Activated T-cell treated with anti-CD3 and anti-CD28 coated beads, Interleukin-2, amount 50 U/mL, for 72 hours (primary cell): ENCODE measurements at places on chromosomes 5 and 9. TPM values are rescaled to one million over a fixed set of nuclear protein-coding genes. Genes with fewer than 3 reads are reported as not detected.

Gene MPDZ
- total RNA-seq = not detected

Gene GPR151
- total RNA-seq = not detected

Gene F12
- total RNA-seq = 6.7 TPM

Gene ZCCHC7
- total RNA-seq = 47.4 TPM

Gene COL5A1
- 0.49 TPM for total RNA-seq

Gene POU5F2
- 0.93 TPM for total RNA-seq

Gene FOXD4L4
- 0.14 TPM for total RNA-seq

Gene SH2D3C
- 59.5 TPM for total RNA-seq

Gene MLANA
- total RNA-seq = not detected

Gene FBN2
- total RNA-seq = 0.05 TPM

Gene NR2F1-AS1
- 0.41 TPM for total RNA-seq

Gene ALDH1A1
- not detected for total RNA-seq

DNA sequence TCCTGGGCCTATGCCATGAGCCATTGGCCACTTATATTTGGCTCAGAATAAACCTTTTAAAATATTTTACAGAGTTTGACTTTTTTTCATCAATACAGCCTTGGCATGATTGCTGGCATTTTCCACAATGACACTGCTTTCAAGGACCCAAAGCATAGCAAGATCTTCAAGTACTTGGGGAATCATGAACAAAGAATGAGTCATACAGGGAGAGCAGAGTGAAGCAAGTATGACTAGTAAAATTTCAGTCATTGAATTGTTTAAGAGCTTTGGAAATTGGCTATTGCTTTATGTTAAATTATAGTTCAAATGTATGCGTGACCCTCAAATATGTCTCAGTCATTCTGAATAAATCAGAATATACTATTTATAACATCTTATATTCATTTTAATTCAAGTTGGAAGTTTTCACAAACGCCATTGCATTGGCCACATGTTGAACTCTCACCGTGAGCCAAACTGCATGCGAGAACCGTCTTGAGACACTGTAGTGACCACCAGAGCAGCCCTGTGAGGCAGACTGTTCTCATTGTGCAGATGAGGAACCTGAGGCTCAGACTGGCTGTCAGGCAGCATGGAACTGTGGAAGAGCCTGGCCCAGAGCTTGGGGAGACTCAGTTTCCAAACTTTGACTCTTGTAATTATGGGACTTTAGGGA is 52.9 kb downstream of the GDNF start:
- DNase-seq = no peak

DNA sequence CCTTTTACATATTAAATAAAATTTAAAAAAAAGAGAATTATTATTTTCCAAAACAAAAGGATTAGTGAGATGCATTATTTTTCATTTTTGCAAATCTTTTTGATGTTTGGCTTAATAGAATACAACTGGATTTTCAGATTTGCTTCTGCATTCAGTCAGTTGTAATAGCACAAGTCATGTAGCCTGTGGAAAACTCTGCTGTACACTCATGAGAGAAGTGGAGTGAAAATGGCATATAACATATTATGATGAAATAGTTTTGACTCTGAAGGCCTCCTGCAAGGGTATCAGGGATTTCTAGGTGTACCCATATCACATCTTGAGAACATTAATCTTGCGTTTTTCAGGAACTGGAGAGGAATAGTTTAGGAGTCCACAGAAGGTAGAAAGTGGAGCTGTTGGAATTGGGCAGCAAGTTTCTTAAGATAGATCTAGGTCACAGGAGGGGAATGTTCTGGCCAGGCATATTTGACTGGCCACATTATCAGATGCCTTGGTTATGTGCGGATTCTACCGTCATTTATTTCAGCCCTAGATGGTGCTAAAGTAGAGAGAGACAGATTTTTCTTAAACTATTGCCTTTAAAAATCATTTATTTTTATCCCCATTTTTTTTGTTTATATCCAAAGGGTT is 16.4 kb downstream of the LNPEP start:
- DNase-seq = no peak

DNA sequence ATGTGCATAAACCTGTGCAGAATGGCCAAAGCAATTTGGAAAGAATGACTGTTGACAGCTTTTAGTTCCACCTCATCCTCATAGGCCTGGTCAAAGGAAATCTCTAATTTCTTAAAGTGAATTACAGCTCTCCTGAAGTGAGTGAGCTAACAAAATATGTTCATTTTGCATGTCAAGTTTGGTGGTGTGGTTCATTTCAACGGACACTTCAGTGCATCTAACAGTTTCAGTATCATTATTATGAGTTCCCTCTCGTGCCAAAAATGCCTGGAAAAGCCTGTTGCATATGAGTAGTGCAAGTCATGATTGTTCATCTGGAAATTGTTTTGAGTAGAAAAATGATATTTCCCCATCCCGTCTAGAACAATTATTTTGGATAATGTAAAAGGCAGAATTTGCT is 53.2 kb upstream of the HMHB1 start:
- DNase-seq = no peak

- no peak for DNase-seq
Measured at GRCh38 chr9:86753836-86754235, 193.5 kb downstream of the GAS1 start.

DNA sequence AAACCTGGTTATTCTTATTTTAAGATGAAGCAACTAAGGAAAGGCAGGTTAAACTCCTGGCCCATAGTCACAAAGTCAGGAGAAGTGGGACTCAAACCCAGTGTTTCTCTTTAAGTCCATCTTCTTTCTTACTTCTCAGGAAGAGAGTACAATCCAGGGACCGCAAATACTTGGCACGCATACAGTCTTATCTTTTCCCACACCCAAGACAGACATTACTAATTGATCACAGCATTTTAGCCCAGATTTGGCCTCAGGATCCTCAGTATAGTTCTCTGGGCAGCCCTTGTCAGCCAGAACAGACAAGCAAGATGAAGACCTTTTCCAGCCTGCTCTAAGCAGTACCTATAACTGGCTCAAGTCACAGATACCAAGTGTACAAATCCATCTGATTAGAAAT is 125.5 kb upstream of the RAI14 start:
- no peak for DNase-seq

GRCh38 chr9:121721058-121721350 is 69.6 kb downstream of the DAB2IP start:
- DNase-seq = no peak

DNA sequence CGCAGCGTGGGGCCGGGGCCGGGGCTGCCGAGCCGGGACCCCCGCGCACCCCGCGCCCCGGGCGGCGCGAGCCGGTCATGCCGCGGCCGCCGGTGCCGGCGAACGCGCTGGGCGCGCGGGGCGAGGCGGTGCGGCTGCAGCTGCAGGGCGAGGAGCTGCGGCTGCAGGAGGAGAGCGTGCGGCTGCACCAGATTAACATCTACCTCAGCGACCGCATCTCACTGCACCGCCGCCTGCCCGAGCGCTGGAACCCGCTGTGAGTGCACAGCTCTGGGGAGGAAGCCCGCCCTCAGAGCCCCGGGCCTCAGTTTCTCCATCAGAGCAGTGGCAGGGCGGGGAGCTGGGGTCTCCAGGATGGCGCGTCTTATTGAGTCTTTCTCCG is 335 bp downstream of the GALNT12 start:
- peak; percentile 50 for DNase-seq

DNA sequence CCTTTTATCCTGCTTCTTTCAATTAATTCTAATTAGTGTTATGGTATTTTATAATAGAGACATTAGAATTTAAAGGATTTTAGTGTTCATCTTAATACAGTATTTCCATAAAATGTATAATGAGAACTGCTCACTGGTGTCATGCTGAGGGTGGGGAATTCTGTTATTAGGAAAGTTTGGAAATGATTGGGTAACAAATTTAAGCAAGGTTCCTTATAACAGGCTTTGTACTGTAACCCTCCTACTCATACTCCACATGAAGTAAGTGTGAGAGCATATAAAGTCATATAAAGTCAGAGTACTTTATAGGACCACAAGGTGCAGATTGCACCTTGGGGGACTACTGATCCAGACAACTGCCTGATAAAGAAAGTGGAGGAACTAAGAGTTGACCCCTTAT is 42.2 kb downstream of the SV2C start:
- DNase-seq = no peak

- DNase-seq = no peak
Measured at GRCh38 chr5:59301727-59302126, 591.8 kb downstream of the PDE4D start.

DNA sequence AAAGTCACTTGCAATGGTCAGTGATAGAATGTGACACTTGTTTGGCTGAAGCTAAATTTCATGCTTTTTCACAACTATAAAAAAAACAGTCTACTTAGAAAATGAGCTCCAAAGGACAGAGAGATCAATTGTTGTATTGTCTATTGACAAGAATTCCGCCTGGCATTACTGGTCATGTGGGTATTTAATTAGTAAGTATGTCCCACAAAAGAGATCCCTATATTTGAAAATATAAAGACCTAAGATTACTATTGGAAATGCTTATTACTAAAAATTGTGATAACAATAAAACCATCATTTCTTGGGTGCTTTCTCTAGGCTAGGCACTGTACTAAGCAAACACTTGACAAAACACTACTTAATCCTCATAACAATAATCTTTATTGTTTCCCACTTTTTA is 745.2 kb upstream of the C9orf72 start:
- DNase-seq = no peak

GRCh38 chr5:107123014-107123413 is 547.7 kb downstream of the EFNA5 start:
- DNase-seq = no peak

DNA sequence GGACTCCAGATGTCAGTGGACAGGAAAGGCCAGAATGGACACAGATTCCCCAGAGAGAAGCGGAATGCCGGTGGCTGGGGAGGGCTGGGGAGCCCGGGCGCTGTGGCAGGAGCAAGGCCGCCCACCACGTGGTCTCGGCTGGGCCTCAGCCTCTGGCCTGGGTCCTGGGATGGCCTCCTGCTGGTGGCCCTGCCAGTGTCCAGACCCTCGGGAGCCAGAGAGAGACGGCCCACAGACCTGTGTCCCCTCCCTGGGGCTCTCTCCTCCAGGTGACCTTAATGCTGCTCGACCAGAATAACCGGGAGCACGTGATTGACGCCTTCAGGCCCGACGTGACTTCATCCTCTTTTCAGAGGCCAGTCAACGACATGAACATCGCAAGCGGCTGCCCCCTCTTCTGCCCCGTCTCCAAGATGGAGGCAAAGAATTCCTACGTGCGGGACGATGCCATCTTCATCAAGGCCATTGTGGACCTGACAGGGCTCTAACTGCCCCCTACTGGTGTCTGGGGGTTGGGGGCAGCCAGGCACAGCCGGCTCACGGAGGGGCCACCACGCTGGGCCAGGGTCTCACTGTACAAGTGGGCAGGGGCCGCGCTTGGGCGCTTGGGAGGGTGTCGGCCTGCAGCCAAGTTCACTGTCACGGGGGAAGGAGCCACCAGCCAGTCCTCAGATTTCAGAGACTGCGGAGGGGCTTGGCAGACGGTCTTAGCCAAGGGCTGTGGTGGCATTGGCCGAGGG is 19.0 kb downstream of the FBXW5 start:
- DNase-seq = no peak

DNA sequence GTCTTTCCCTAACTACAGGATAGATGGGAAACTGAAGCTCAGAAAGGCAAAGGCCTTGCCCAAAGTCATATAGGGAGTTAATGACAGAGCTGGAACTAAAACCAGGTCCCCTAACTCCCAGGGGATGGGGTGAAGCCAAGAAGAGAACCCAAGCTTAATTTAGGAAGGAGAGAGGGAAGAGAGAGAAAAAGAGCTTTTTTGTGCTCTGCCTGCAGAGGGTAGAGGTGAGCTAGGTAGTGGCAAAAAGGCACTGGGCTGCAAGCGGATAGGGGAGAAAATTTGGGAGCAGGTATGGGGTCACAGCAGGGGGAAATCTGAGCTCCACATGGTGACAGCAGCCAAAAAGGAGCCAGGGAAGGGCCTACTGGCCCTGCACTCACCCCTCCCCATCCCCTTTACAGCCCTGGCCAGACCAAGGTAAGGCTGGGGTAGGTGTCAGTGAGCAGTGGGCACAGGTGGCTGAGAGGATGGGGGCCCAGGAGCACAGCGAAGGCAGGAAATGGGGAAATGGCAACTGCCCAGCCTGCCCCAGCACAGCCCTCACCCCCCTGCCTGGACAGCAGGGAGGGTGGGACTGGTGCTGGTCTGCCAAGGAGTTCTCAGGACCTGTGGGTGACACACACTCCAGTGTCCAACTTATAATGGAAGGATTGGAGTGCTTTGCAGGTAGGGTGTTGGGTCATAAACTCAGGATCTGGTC is 3.3 kb downstream of the ENHO start:
- DNase-seq = no peak

GRCh38 chr5:106116682-106117081 is 1554.1 kb downstream of the EFNA5 start:
- DNase-seq = no peak

DNA sequence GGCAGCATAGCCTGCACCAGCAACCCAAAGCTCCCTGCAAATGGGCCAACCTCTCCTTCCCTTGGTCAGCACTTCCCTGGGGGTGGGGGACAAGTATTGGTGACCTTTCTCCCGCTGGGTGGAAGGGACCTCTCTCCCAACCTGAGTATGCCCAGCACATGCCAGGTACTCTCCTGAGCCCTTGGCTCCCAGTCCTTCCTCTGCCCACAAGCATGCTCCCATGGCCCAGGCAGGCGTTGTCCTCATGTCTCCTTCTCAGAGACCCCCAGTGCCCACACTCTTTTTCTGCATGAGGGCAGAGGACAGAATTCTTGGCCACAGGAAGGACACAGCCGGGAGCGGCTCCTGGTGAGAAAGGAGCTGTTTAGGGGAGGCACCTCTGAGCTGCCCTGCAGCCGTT is 60.3 kb downstream of the PHF2 start:
- DNase-seq = no peak

DNA sequence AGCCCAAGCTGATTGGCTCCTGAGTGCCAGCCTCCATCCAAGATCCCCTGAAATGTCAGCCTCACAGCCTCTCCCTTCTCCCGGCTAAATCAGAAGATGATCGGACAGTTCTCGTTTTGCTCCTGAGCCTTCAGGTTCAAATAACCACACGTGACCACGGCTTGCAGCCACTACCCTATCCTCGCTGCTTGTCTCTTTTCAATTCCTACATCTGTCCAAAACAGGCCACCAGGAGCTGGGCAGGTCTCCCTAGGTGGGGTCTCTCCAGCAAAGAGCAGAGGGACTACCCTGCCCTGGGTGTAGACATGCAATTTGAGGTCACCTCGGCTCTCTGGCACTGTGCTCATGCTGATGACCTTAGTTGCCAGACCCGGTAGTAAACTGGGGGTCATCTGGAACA is 224.0 kb upstream of the TBC1D2 start:
- DNase-seq = no peak

- no peak for DNase-seq
Measured at GRCh38 chr5:170010595-170010994, 30.3 kb upstream of the INSYN2B start.

- DNase-seq = no peak
Measured at GRCh38 chr5:98816582-98817222, 43.2 kb downstream of the RGMB start.

DNA sequence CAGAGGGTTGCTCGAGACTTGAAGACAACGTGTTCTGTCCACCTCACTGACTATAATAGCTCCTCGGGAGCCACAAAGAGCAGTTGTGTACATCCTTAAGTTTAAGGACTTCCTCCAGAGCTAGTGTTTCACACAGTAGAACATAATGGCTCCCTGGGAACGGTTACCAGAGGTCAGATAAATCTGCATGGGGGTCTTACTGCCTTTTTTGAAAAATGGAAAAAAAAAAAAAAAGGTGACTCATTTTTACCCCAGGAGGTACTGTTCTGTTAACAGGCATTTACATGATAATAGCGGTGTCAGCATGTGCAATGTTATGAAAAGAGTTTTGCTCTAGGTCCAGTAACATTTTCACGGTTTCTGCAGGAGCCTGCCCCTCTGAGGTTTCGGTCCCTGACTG is 498.9 kb upstream of the WWC1 start:
- no peak for DNase-seq
